ENCODE measurements at places on chromosomes 12 and 14. TPM values are rescaled to one million over a fixed set of nuclear protein-coding genes. Genes with fewer than 3 reads are reported as not detected.

DNA sequence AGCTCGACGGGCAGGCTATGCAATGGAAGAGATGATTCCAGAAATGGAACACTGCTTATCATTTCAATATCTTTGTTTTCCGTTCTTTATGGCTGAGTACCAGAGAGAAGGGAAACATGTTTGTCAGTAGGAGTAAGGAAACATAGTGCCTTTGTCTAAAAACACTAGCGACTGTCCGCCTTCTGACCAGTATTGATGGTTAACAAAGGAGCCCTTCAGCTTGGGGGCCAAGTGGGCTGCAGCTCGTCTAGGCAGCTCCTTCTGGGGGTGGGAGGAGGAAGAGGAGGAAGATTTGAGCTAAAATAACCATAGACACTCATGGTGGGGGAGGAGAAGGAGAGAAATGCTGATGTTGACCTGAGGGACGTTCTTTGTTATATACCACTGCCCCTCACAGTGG, 15.0 kb downstream of the COQ5 start:
- DNase-seq: no peak

GRCh38 chr14:100402631-100403030, 79.5 kb downstream of the SLC25A47 start:
- no peak for DNase-seq

The RAD9B gene
- total RNA-seq: 0.37 TPM

GRCh38 chr12:92070864-92071445, 74.7 kb downstream of the BTG1 start:
- no peak for DNase-seq

The HCAR1 gene
- not detected for total RNA-seq

DNA sequence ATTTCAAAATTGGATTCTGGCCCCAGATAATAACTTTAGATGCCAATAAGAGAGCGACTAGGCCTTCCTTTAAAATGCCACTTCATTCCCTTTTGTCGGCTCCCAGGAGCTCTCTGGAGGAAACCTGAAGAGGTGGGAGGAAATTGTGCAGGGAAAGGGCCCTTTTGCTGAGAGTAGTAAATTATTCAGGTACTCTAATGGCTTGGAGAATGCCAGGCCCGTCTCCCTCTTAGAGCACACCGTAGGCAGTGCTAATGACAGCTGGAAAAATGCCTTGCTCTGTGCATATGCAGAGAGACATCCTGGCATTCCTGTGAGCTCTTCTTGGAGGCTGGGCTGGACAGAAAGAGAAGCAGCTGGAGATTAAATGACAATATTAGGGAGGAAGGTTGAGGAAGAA, 115.0 kb upstream of the RPH3A start:
- DNase-seq: no peak

DNA sequence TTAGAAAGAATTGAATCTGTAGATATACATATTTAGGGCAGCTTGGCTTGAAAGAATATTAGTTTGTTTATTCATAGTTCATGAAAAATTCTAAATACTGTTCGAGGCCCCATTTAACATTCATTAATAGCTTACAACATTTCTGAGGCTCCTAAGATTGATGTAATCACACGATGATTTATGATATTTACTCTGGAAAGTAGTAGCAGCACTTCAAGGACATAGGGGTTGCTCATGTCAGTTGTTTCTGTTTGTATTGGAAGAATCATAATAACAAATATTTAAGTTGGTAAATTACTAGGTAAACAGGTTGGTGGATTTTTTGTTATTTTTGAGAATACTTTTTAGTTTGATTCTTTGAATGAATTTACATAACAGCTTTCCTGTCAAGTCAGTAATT, 30.4 kb downstream of the CAND1 start:
- no peak for DNase-seq

The CNOT2 gene
- total RNA-seq: 114 TPM

- no peak for DNase-seq
Observed at GRCh38 chr14:101506211-101506925, 54.9 kb upstream of the DIO3 start.

The CCDC88C gene
- total RNA-seq: 333 TPM

- no peak for DNase-seq
Observed at GRCh38 chr12:130752692-130753230, 36.7 kb upstream of the RIMBP2 start.

GRCh38 chr12:65611396-65611795, 212.9 kb upstream of the HMGA2 start:
- DNase-seq: no peak

- no peak for DNase-seq
Observed at GRCh38 chr12:67669217-67669933, 20.8 kb downstream of the DYRK2 start.

- no peak for DNase-seq
Observed at GRCh38 chr12:49952391-49953055, 2.0 kb downstream of the AQP2 start.

DNA sequence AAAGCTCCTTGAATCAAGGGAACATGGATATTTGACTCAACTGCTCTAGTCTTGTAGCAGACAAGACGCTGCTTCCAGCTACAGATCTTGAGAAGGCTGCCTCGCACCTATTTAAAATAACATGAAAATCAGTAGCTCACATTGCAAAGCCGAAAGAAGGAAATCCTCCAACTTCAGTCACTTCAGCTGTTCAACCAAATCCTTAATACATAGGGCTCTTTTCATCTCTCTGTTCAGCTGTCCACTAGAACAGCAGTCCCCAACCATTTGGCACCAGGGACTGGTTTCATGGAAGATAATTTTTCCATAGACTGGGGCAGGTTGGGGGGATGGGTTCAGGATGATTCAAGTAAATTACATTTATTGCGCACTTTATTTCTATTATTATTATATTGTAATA, 1116.0 kb upstream of the TMEM132C start:
- DNase-seq: no peak

The LGALS3 gene
- total RNA-seq: 38.7 TPM

The KLRC1 gene
- not detected for total RNA-seq

Data from T-helper 17 cell (primary cell).